Mesendoderm (in vitro differentiated cells): ENCODE measurements at places on chromosomes 16 and 17.
A peak's percentile ranks its signal among the peaks of the same experiment; 100 is the strongest.

- DNase-seq, result no peak
Observed at GRCh38 chr16:280005-280460, 358 bp upstream of the ARHGDIG start.

DNA sequence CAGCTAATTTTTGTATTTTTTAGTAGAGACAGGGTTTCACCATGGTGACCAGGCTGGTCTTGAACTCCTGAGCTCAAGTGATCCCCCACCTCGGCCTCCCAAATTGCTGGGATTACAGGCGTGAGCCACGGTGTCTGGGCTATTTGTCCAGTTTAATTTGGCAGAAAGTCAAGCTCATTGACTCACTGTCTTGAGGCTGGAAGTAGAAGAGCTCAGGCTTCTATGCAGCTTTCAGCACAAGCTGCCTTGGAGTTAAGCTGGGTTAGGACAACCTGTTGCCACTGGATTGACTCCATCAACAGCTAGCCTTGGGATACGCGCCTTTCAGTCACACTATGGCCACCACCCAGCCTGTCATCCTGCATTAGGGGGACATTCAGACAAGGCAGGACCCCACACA, 76.2 kb upstream of the DNAH17 start:
- DNase-seq, result no peak

DNA sequence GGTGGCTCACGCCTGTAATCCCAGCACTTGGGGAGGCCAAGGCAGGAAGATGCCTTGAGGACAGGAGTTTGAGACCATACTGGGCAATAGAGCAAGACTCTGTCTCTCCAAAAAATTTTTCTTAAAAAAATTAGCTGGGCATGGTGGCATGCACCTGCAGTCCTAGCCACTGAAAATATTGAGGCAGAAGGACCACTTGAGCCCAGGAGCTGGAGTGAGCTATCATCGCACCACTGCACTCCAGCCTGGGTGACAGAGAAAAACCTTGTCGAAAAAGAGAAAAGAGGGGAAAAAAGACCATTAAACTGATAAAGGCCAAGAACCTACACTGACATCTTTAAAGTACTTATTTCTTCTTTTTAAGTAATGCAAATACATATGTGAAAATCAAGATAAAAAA, 53.4 kb upstream of the ITGA2B start:
- DNase-seq, result no peak

- no peak for DNase-seq
Observed at GRCh38 chr17:27299384-27300049, 5.6 kb downstream of the WSB1 start.

- DNase-seq, result no peak
Observed at GRCh38 chr16:9119795-9120194, 28.4 kb downstream of the HAPSTR1 start.

DNA sequence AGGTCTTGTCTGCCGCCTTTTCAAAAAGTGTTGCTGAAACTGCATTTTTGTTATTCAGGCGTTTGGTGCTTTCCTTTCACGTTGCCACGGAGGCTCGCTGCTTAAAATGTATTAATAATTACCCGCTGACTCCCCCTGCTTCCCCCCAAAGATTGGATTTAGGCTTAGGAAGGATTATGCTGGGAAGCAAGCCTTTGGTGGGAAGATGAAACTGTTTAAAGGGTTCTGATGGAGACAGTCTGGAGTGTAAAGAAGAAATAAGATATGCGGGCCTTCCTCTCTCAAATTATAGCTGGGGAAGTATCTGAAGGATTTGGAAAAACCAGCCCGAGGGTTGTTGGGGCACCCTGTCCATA, 1.1 kb downstream of the KSR1 start:
- no peak for DNase-seq

DNA sequence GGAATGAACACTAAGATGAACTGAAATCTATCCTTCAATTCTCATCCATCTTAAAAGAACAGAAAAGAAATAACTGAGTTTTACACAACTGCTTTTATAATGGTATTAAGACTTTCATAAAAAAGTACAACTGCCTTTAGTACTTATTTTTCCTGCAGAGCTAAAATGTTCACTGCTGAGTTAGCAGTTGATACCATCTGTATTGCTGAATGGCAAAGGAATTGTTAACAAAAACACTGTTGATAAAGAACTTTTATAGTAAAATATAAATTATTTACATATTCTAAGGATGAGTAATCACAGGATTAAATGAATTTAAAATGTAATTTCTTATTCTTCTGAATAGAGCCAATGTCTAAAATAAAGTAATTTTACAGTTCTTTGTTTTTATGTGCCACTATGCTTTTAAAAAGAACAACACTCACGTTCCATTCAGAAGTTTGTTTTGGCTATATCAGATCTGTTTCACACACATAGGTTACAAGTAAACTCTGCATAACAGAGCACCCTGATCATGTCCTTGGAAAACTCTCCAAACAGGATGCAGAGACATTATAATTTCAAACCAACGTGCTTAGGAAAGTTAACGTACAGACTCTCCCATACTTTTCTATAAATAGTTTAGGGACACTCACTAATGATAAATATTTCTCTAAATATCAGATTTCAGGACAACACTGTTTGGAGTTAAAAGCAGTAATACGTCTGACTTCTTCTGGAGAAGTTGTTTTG, 151.1 kb downstream of the ITFG1 start:
- DNase-seq, result no peak

GRCh38 chr16:71672803-71673581, 47.0 kb downstream of the MARVELD3 start:
- no peak for DNase-seq

DNA sequence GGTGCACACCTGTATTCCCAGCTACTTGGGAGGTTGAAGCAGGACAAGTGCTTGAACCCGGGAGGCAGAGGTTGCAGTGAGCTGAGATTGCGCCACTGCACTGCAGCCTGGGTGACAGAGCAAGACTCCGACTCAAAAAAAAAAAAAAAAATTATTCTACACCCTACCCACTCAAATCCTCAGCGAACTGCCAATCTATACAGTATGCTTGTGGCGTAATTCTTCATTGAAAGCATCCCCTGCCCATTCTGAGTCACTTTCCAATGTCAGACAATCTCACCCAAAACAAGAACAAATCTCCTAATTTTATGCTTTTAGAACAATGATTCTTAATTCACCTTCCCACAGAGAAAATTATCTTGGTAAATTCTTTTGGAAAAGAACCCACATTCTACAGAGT, 12.0 kb downstream of the AMFR start:
- no peak for DNase-seq

- peak; percentile 72 for DNase-seq
Observed at GRCh38 chr16:25996052-25996451, 304.3 kb downstream of the HS3ST4 start.

DNA sequence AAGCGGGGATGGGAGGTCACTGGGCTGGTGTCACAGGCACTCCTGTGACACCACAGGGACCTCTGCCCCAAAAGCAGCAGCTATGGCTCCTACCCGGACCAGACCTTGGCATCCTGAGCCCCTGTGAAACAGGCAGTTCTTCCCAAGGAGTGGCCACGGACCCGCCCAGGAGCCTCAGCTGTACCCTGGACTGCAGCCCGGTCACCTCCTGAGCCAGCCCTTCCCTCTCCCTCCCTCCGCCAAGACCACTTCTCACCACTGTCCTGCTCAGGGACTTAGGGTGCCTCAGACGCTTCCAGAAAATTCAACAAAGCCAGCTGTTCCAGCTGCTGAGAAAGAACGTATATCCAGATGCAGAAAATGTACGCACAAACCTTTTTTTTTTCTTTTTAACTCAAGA, 13.9 kb upstream of the NCBP3 start:
- no peak for DNase-seq

DNA sequence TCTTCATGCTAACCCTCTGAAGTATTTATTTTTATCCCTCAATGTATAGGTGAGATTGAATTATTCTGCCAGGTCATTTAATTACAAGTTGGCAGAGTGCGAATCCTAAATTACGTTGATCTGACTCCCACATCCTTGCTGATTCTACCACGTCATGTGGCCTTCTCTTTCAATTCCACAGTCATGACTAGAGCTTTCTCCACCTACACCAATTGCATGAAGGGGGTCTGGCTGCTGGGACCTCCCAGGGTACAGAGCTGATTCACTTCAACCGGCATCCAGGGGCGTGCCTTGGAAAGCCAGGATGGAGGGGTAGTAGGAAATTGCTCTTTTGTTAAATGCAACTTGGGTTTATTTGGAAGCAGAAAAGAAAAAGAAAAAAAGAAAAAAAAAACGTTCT, 41.1 kb upstream of the CDH13 start:
- peak; percentile 67 for DNase-seq

- DNase-seq, result no peak
Observed at GRCh38 chr17:43482103-43483012, 1.4 kb upstream of the DHX8 start.

DNA sequence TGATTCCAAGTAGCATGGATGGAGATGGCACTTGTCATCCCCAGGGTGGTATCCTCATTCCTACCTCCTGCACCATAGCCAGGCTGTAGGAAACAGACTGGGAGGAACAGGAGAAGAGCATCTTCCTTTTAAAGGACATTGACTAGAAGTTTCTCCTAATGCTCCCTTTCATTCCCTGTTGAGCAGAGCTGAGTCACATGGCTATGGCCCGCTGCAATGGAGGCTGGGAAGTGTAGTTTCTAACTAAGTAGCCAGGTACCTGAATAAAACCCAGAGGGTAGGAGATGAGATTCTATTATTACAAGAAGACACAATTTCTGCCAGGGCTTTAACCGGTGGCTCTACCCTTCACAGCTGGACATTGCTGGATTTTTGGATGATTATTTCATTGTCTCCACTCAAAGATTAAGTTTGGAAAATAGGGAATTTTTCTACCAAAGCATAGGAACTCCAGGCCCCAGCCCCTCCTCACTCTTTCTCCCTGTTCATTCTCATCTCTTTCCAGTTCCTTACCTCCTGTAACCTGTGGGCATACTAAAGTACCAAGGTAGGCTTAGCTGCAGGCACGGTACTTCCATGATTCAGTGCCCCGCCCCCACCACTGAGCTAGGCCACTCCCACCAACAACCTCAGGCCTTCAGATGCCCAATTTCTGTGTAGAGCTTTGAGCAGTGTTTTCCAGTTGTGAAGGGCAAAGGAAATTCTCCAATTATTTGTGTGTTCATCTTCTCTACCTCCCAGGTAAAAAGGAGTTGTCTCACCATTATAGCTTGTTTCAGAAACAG, 378.3 kb downstream of the CDH13 start:
- peak; percentile 4 for DNase-seq

DNA sequence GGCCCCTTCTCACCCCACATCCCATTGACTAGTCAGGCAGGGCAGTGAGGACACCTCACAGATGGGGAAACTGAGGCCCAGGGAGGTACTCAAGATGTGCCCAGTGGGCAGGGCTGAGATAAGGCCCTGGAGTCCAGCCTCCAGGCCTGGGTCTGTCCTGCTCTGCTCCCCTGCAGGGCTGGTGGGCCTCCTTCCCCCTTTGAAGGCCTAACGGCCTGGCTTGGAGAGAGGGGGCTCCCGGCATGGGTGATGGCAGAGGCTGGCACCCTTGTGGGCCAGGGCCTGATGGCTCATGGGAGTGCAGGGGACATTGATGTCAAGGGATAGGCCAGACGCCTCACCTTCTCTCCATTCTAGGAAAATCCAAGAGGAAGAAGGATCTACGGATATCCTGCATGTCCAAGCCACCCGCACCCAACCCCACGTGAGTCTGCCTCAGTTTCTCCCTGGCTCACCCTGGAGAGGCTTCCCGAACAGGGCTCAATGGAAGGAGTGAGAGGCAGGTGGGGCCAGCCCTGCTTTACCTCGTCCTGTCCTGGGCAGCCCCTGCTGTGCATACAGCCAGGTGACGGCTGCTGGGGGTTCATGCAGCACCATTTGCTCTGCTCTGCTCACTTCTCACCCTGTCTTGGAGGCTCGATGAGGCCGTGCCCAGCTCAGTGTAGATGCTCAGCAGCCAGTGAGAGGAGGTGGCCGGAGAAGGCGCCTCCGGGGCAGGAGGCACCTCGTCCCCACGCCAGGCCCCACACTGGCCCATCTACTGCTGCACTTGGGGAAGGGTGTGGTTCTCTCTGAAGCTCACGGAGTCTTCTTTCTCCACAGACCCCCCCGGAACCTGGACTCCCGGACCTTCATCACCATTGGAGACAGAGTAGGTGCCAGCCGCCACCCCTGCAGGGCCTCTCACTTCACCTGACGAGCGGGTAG, 13.8 kb downstream of the MAP2K3 start:
- DNase-seq, result no peak

DNA sequence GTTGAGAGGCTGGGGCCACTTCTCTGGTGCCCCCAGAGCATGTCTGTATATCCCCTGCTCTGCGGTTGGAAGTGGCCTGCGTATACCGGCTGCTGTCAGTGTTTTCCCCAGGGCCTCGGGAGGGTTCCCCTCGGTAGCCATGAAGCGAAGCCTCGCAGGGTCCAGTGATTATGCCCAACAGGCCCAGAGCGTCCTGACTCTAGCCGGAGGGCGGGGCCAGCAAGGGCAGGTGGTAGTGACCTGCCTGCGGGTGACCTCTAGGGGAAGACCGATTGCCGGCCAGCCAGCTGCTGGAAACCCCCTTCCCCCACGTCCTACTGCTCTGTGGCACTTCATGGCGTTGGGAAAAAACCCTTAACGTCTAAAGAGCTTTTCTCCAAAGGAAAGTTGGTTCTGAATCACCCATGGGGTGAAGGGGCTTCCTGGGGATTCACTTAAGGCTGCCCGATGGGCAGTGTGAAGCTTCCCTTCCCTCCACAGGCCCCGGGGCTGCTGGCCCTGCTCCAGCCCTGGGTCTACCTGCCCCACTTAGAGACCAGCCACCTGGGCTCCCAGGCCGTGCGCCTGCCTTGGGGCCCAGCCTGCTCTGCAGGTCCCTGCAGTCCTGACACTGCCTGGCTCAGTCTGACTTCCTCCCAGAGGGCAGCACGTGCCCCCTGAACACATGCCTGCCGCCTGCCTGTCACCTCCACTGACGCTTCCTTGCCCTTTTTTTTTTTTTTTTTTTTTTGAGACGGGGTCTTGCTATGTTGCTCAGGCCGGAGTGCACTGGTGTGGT, 72.8 kb downstream of the SOCS1 start:
- peak; percentile 53 for DNase-seq

GRCh38 chr17:30148376-30148775, 31.8 kb downstream of the NSRP1 start:
- DNase-seq, result peak; percentile 7

DNA sequence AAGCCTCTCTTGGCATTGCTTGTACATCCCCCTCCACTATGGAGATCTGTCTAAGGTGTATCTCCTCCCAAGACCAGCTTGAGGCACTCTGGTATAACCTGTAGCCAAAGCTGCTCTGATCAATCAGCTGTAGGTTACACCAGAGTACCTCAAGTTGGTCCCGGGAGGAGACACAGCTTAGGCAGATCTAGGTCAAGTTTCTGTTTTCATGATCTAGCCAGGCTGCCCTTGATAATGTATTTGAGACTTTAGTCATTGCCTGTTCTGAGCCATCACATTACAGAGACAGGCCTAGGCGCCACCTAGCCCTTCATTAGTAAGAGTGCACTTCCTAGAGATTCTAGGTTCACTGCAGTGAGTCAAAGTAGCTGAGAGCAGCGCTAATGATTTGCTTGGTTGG, 31.4 kb downstream of the ASGR1 start:
- no peak for DNase-seq

GRCh38 chr17:32211671-32212070, 54.0 kb upstream of the RHBDL3 start:
- no peak for DNase-seq
